ENCODE measurements at places on chromosomes 2 and 18.

- DNase-seq: no peak
Measured at GRCh38 chr2:159106109-159106508, 137.7 kb downstream of the TANC1 start.

- no peak for DNase-seq
Measured at GRCh38 chr2:208584378-208584985, 177.9 kb downstream of the PTH2R start.

DNA sequence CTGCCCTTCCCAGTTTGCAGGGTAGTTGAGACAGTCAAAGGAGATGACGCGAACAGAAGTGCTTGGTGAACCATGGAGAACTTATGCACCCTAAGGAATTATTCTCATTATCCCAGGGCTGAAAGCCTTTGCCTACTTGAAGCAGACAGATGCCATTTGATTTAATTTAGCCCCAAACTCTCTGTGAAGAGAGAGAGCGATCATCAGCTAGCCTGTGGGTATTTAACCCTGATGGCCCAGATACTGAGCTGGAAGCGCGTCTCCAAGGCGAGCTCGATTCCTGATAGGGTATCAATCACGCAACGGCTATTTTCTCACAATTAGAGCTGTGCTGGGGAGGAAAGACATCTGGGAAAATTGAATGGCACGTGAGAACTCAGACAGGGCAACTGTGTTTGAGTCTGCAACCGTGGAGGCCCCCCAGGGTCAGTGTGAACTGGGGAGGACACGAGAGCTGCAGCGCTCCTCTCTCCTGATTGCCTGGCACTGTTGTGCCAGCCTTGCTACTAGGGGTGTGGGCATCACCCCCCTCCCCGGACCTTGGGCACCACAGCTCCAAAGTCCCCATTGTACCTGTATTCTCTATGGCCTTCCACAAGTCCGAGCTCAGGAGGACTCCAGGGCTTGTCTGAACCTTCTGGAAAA, 73.2 kb downstream of the CAPN13 start:
- DNase-seq: no peak

GRCh38 chr2:135386993-135387392, 144.0 kb downstream of the ZRANB3 start:
- DNase-seq: no peak

GRCh38 chr2:20519309-20519708, 72.4 kb downstream of the RHOB start:
- no peak for DNase-seq

- DNase-seq: no peak
Measured at GRCh38 chr2:40281021-40281940, 170.6 kb downstream of the SLC8A1 start.

GRCh38 chr2:230985519-230986231, 10.2 kb upstream of the SPATA3 start:
- no peak for DNase-seq

Data from vagina (tissue), 2 donors.